ENCODE measurements at places on chromosomes 3 and 15.
A peak's percentile ranks its signal among the peaks of the same experiment; 100 is the strongest.

- no peak for DNase-seq
Observed at GRCh38 chr3:72567474-72567873, 280.8 kb downstream of the SHQ1 start.

GRCh38 chr15:92645731-92646130 is 9.8 kb downstream of the FAM174B start:
- DNase-seq: no peak

- no peak for DNase-seq
Observed at GRCh38 chr3:188231456-188231855, 77.5 kb downstream of the LPP start.

DNA sequence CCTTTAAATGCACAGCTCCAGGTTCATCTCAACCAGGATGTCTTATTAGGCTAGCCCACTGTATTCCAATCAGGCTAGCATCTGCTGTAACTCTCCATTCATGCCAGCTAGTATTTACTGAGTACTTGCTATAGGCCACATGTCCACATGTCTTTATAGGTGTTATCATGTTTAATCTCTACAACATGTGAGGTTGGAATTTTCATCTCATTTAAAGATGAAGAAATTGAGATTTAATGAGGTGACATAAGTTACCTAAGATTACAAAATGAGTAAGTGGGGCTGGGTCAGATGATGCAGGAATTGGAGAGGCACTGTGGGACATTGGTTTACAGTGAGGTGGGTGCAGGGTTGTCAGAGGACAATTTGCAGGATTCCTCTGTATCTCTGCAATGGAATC is 2.9 kb downstream of the IFT122 start:
- DNase-seq: no peak

- no peak for DNase-seq
Observed at GRCh38 chr3:179716226-179716625, 63.4 kb downstream of the USP13 start.

GRCh38 chr3:59769127-59769750 is 719.4 kb upstream of the CFAP20DC start:
- DNase-seq: no peak

DNA sequence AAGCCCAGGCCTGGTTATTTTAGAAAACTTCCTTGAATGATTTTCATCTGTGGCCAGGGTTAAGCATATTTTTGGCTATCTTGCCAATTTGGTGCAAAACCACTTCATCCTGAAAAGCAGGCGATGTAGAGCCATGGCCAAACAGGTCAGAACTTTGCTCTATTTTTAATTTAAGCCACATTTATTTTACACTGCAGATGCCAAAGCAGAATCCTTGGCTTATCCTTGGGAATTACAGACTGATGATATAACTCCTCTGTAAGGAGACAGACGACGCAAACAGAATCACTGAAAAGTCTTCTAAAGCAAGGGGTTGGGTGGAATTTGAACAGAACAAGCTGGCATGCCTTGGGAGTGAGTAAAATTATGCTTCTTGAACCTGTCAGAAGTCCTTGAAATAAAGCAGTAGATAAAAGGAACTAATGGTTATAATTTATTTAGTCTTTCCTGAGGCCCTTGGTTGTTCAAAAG is 121.9 kb downstream of the CHST2 start:
- no peak for DNase-seq

- no peak for DNase-seq
Observed at GRCh38 chr3:61331929-61332552, 80.8 kb upstream of the FHIT start.

DNA sequence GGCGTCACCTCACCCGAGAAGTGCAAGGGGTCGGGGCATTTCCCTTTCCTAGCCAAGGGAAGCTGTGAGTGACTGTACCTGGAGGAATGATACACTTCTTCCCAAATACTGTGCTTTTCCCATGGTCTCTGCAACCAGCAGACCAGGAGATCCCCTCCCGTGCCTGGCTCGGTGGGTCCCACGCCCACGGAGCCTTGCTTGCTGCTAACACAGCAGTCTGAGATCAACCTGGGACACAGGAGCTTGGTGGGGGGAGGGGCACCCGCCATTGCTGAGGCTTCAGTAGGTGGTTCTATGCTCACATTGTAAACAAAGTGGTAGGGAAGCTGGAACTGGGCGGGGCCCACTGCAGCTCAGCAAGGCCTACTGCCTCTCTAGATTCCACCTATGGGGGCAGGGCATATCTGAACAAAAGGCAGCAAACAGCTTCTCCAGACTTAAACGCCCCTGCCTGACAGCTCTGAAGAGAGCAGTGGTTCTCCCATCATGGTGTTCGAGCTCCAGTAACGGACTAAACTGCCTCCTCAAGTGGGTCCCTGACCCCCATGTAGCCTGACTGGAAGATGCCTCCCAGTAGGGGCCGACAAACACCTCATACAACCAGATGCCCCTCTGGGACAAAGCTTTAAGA is 31.4 kb upstream of the ABHD5 start:
- no peak for DNase-seq

- no peak for DNase-seq
Observed at GRCh38 chr3:20141316-20141715, 44.7 kb downstream of the SGO1 start.

- DNase-seq: no peak
Observed at GRCh38 chr15:88208396-88208795, 48.1 kb downstream of the NTRK3 start.

- no peak for DNase-seq
Observed at GRCh38 chr3:172543419-172543818, 20.2 kb upstream of the TNFSF10 start.

- peak; percentile 36 for DNase-seq
Observed at GRCh38 chr15:90191794-90192509, 9.2 kb upstream of the SEMA4B start.

DNA sequence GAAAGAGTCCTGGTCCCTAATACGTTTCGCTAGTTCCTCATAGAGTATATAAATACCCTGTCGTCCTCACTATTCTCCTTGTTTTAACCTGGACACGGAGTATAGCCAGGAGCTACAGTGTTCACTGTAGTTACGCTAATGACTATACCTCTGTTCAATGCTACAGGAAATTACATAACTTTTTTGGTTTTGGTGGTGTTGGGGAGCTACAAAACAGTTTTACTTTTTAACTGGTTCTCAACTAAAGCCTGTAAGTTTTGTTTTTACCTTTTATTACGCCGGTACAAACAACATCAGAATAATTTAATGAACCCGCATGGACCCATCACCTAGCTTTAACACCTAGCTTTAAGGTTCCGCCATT is 1.5 kb downstream of the LMLN start:
- DNase-seq: no peak

DNA sequence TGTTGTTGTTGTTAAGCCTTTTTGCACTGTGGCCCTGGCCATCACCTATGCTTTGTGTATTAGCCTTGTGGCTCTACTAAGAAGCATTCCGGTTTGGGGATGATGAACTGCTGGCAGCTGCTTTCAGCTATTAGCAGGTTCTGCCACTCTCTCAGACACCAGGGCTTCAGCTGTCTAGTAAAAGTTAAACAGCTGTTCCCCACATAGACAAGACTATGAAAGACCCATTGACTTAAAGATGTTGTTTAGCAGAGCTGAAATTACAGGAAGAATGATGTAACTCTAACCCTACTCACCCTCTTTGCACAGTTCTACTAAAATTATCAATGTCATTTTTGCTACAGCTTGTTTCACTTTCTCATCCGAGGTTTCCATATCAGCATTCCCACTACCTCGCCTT is 131.2 kb upstream of the CGNL1 start:
- DNase-seq: no peak

- DNase-seq: no peak
Observed at GRCh38 chr3:38119821-38120692, 16.9 kb downstream of the ACAA1 start.

DNA sequence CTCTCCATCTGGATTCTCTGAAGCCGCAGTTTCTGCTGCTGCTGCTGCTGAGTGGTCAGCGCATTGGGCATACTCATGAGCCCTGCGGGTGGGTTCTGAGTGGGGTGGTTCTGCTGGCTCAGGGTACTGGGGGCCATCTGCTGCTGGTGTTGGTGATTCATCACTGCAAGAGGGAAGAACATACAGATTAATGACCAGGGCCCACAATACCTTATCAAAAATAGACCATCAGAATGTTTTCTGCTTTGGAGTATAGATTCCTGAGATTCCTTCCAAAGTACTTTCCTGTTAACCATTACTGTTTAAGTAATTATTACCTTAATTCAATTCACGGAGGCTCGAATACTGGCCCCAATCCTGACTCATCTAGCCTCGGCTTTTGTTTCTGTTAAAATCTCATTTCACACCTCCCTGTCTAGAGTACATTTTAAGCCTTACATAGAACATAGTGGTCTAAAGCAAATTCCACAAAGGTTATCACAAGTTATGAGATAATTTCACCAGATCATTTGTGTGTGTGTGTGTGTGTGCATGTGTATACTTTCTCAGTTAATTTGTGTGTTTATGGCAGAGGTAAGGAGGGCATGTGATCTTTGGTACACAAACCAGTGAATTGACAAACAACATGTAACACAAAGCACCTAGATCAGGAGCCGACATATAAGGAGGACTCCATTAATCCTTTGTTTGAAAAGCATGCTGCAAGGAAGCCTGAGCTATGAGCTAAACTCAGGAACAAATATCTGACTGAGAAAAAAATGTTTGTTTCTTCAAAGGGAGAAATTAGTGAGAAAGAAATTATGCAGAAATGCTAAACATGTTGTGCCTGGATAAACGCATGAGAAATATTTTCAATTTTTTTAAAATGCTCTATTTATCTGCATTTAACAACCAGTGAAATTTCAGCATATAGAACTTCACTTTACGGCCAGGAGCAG is 68.1 kb downstream of the TM4SF4 start:
- DNase-seq: no peak

DNA sequence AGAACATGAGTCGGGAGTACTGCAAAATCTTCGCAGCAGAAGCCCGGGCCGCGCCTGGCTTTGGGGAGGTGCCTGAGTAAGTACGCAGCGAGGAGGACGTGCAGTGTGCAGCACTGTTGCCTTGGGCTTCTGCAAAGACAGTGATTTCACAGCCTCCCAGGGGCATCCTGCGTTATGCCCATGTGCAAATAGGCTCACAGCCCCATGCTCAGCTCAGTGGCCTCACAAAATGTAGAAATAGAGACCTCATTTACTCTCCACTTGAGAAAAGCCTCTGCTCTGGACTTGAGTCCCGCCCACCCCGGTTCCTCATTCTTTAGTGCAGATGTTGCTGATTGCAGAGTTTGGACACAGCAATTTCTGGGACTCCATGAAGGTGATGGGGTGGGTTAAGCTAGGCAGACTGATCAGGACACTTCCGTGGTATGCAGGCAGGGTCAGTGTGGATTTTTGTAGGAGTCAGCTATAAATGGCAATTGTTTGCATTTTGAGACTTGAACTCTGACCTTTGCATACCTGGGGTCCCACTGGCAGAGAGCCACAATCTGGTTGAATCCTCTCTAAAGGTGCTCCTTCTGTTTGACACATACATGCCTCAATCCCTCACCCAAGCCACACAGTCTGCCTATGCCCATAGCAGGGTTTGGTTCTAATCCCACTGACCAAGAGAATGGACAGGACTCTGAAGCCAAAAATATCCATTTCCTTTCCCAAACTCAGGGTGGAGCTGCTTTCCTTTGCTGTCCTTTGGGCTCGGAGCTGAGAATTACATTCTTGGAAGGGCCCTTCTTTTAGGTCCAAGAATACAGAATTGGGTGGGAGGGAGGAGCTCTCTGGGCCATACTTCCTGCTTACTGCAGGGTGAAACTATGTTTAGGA is 20.7 kb upstream of the SLC28A1 start:
- no peak for DNase-seq

GRCh38 chr3:73378207-73378606 is 246.5 kb downstream of the PDZRN3 start:
- DNase-seq: no peak

DNA sequence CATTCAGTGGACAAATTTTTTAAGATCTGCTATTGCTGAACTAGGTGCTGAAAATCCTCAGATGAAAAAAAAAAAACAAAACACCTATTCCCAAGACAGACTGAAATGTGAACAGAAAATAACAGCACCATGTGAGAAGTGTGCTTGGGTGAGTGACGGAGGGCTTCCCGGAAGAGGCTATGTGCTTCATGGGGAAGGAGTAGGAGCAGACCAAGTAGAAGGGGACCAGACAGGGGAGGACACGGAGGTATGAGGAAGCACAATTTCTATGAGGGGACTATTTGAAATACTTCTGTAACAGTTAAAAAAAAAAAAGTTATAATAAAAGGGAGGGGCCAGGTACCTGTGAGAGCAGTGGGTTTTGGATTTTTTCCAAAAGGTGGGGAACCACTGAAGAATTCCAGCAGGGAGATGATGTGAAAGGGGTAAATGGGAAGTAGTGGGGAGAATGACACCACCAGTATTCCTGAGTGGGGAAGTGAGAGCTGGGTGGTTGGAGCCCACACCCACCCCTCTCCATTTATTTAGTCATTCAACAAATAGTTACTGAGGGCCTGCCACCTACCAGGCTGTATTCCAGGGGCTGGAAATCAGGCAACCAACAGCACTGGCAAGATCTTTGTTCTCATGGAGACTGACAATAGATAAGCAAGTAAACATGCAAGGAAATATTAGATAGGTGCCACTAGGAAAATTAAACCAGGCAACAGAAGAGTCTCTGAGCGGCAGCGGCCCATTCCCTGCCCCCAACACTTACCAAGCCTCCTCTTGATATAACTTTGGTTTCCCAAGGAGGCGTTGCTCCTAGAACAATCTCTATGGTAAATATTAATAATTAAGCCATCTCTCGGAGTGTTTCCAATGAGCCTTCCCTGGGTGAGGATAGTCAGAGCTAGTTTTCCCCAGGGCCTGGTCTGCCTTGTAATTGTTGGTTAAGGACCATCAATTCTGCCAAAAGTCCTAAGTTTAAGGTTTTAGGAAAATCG is 3.8 kb upstream of the USP3 start:
- DNase-seq: no peak

GRCh38 chr3:12325586-12326515 is 37.0 kb downstream of the PPARG start:
- DNase-seq: no peak

GRCh38 chr3:126369490-126369889 is 12.3 kb upstream of the KLF15 start:
- DNase-seq: no peak

- no peak for DNase-seq
Observed at GRCh38 chr15:68366314-68366713, 65.6 kb downstream of the ITGA11 start.

DNA sequence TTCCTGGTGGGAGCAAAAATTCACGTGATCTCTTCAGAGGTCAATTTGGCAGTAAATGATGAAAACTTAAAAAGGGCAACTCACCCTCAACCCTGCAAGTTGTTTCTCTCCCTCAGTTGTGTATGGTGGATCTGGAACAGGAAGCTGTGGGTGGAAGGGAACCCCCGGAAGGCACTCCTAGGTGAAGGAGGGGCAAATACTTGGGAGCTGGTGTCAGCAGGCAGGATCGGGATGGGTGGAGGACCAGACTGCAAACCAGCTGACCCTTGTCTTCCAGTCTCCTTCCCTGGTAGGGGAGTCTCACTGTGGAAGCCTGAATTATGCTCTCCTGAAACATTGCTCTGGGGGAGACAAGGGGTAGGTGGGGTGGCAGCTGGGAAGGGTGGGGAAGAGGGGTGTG is 33.5 kb downstream of the PRR23E start:
- DNase-seq: no peak

Measured in NCI-H2227 treated with DMSO at 0.1 percent for 48 hours (cell line).